ENCODE measurements at places on chromosomes 2 and 18.

DNA sequence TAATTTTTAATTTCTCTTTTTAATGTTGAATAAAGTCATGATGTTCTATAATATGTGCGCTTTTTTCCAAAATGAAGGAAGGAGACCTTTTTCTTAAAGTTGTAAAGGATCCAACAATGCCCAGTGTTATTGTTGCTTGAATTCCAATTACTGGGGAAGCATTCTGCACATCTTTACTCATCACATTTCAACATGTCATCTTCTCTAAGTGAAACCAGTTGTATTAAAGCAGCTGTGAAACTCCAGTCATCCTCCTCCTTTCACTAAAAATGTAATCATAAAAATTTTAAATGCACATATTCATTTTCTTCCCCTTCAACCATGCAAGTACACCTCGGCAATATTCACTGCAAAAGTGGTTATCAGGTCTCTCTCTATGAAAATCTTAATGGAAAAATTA, 722.7 kb downstream of the TSN start:
- peak; percentile 35 for DNase-seq

GRCh38 chr18:55805666-55806065, 217.7 kb upstream of the TCF4 start:
- DNase-seq = peak; percentile 23

GRCh38 chr2:69141061-69141460, 128.1 kb downstream of the ANTXR1 start:
- no peak for DNase-seq

- peak; percentile 92 for DNase-seq
Measured at GRCh38 chr2:85504778-85505261, 34.1 kb upstream of the MAT2A start.

- peak; percentile 76 for DNase-seq
Measured at GRCh38 chr2:8636721-8637636, 44.9 kb upstream of the ID2 start.

DNA sequence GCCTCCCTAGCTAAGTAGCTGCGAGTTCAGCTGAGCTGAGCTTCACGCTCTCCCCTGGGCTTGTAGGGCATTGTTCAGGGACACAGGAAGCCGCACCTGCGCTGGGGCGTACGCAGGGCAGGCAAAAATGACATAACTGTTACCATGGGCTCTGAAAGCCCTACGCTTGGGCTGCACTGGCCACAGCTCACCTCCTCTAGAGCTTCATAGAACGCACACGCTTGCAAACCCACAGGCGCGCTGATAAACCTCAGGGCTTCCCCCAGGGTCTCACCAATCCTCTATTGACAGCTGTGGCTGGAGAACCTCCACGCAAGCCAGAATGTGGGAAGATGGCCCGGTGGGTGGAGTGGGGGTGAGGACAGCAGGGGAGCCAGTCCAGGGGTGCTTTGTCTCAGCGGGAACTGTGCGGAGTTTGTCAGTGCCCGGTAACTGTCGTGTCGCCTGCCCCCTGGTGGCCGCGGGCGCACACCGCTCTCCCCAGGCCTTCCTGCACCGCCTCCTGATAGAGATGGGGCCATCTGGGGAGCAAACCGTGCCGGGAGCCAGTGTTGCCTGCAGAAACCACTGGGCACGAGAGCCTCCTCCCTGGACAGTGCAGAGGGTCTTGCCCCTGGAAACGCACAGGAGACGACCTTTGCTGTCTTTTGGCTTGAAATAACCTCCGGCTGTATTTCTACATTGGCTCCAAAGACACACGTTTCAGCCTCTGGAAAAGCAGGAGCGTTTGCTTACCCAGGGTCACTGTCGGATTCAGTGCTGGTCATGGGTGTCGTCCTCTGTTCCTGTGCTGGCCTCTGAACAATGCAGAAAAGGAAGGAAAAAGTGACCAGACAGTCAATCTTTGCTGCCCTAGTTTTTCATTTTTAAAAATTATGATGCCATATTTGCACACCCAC, 17.0 kb upstream of the CIDEA start:
- DNase-seq = peak; percentile 51

DNA sequence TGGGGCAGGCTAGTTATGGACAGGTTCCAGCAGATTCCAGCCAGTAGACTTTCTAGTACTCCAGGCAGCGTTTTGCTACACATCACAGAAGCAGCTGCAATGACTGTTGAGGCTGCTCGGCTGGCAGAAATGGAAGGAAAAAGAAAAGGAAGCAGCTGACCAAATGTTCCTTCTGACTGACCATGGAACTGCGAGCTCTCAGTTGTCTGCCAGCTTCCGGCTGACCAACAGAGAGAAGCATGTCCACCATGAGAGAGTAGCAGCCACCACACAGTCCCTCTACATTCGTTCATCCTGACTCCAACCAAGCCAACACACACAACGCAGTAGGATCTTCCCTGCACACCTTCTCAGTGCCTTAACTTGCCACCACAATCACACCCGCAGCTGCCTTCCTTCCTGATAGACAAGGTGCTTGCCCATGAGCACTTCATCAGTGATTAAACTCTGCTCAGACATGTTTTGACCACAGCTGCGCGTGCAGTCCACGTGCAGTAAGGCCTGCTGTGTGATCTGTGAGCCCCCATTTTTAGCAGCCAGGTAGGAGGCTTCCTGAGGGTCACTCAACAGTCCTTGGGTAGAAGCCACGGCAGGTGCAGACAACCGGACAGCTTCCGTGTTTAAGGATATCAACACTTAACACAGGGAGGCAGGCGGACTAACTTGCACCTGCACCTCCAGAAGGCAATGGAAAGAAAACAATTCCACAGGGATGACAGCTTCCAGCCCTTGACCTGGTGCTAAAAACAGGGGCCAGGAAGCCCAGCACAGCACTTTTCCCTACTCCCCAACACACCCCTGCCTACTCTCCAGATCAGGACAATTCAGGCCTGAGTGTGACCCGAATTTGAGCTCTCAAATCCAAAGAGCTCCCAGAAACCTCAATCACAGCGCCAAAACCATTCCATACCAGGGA, 996 bp downstream of the TGFBRAP1 start:
- no peak for DNase-seq

- DNase-seq = no peak
Measured at GRCh38 chr2:233964581-233964980, 47.4 kb downstream of the TRPM8 start.

- DNase-seq = no peak
Measured at GRCh38 chr18:74522635-74523548, 11.4 kb upstream of the CNDP1 start.

Data from fibroblast of skin of right biceps (primary cell).